ENCODE measurements at places on chromosomes 11 and 22. TPM values are rescaled to one million over a fixed set of nuclear protein-coding genes. Genes with fewer than 3 reads are reported as not detected.

ZNF215 gene
- 2.5 TPM for polyA plus RNA-seq

P2RX6 gene
- 0.78 TPM for polyA plus RNA-seq

HSPB2 gene
- polyA plus RNA-seq: 2.8 TPM

KCNC1 gene
- polyA plus RNA-seq: 1.0 TPM

MMP7 gene
- 26.3 TPM for polyA plus RNA-seq

SAA4 gene
- polyA plus RNA-seq: not detected

HBG2 gene
- 4,071 TPM for polyA plus RNA-seq

INSC gene
- polyA plus RNA-seq: 0.62 TPM

TRIM51G gene
- not detected for polyA plus RNA-seq

- no peak for DNase-seq
These were observed 10.8 kb downstream of the IFITM10 start for GRCh38 chr11:1739576-1739975.

DNA sequence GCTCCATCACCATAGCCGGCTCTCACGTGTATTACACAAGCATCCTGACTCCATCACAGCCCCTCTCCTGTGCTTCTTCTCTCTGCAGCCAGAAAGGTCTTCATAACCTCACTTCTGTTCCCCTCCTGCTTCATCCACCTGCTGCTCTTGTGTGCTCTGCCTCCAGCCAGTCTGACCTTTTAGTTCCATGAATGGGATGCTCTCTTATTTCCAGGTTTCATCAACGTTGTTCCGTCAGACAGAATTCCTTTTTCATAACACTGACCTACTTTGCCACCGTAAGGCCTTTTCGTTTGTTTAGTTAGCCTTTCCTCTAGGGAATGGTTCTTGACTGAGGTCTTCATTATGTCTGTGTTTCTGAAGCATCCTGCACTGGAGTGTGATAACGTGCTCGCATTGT, 18.8 kb downstream of the GRAMD1B start:
- DNase-seq: no peak

- no peak for DNase-seq
These were observed 758 bp downstream of the GALNT18 start for GRCh38 chr11:11620921-11621572.

DNA sequence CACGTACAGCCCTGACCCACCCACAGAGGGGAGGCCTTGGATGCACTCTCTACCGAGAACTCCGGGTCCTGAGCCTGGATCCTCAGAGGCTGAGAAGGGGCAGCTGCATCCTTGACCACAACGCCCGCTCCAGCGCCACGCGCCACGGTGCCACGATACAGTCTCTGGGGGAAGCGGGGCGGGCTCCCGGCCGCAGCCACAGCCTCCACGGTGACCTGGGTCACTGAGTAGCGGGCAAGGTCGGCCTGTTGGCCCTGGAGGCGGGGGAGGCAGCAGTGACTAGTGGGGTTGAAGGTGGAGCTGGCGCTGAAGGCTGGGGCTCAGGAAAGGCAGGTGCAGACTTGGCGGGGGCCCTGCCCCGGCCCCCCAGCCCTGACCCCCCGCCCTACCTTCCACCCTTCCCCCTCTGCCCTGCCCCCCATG, 3.9 kb upstream of the IRF7 start:
- DNase-seq: no peak

GRCh38 chr22:26995235-26995634, 337.8 kb downstream of the MIAT start:
- no peak for DNase-seq

DNA sequence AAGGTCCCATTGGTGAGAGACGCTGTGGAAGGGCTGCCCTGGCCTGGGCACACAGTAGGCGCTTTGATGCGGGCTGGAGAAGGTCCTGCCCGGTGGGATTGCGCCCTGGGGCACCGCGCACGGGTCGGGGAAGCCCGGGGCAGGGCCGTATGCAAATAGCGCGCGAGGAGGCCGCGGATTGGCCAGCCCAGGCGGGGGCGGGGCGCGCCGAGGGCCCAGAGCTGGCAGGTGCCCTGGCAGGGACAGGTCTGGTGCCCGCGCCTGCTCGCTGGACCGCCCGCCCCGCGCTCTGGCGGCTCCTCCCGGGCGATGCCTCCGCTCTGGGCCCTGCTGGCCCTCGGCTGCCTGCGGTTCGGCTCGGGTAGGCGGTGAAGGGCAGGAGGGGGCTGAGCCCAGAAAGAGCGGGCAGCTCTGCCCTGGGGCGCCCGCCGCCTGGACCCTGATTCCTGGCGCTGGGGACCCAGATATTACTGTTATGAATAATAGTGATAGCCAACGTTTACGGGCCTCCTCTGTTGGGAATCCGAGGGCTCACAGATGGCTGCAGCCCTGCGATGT, at the start of gene UPK3A:
TSS of gene UPK3A (plus strand) at position 245 of the 558 bp plus-strand sequence. CDS start at position 310, 65 bp downstream.
- no peak for DNase-seq

DNA sequence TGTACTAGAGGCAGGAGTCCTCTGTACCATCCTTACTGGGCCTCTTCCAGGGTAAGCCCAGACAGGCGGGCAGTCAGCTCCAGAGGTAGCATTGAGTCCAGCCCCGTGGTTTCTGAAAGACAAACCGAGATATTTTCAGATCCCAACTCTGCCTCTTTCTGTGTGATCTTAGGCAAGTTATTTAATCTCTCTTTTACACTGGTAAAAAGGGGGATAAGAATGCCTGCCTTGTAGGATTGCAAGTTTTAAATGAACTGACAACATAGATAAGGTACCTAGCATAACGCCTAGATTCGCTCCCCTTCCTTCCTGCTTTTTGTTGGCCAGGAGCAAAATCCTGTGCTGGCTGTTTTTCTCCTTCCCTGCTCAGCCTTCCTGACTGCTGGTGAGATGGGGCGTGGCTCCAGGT, 56.4 kb upstream of the NNMT start:
- DNase-seq: no peak

GRCh38 chr22:48313175-48313830, 1514.4 kb downstream of the BRD1 start:
- no peak for DNase-seq

DNA sequence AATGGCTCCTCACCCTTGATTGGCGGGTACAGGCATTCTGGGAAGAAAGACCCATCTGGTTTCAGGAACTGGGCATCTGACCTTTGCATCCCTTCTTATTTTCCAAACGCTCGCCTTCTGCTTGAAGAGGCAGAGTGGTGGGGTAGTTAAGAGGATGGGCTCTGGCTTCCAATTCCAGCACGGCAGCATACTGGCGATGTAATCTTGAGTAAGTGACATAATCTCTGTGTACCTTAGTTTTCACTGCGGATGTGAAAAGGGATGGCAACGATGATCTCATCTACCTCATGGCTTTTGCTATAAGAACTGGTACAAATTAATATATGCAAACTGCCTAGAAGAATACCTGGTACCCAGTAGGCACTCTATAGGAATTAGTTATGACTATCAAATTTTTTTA, 10.0 kb upstream of the TIMP3 start:
- no peak for DNase-seq

DNA sequence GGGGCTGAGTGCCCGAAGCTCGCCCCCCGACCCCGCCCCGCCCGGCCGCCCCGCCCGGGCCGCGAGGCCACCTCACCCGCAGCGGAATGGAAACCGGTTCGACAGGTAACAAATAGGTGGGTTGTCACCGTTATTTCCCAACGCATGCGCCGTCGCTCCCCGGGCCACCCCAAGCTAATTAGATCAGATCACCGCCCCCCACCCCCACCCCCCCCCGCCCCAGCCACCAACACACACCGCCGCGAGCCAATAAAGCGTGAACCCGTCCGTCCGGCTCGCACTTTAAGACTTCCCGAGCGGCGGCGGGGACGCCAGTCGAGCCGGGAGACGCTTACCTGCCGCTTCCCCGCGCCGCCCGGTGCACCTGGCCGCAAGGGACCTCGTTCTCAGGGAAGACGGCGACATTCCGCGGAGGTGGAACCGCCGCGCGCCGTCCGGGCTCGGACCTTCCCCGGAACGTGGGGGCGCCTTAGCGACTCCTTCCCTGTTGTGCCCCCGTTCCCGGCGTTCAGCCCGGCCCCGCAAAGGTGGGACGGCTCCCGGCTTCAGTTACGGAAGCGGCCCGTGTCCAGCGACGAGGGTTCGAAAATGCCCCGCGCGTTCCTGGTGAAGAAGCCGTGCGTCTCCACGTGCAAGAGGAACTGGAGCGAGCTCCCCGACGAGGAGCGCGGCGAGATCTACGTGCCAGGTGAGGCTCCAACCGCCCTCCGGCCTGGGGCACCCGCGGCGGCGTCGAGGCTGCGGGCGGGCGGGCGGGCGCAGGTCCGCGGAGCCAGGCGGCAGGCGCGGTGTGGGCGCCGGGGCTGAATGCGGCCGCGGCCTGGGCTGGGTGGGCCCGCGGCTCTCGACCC, at the start of gene OVOL1:
TSS of gene OVOL1 (plus strand) at position 278 of the 851 bp plus-strand sequence. CDS start at position 589, 311 bp downstream.
- peak; percentile 72 for DNase-seq

DNA sequence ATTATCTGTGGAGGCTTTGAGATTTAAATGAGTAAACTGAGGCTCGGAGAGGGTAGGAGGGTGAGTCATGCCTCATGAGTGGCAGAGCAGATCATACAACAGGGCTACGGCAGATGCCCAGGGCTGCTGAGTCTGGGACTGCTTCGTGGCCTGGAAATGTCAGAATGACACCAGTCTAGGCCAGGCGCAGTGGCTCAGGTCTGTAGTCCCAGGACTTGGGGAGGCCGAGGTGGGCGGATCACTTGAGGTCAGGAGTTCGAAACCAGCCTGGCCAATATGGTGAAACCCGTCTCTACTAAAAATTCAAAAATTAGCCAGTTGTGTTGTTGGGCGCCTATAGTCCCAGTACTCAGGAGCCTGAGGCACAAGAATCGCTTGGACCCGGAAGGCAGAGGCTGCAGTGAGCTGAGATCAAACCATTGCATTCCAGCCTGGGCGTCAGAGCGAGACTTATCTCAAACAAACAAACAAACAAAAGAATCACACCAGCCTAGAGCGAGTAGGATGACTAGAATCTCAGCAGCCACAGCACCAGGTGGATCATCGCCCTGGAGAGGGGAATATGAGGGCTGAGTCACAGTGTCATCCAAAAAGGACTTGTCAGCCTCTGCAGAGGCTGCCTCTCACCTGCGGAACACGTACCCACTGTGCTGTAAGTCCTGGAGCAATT, 48.6 kb upstream of the ADA2 start:
- no peak for DNase-seq

GRCh38 chr22:20648306-20648903, 125.5 kb upstream of the SERPIND1 start:
- DNase-seq: no peak

GRCh38 chr11:118443590-118444218, 7.4 kb downstream of the KMT2A start:
- no peak for DNase-seq

DNA sequence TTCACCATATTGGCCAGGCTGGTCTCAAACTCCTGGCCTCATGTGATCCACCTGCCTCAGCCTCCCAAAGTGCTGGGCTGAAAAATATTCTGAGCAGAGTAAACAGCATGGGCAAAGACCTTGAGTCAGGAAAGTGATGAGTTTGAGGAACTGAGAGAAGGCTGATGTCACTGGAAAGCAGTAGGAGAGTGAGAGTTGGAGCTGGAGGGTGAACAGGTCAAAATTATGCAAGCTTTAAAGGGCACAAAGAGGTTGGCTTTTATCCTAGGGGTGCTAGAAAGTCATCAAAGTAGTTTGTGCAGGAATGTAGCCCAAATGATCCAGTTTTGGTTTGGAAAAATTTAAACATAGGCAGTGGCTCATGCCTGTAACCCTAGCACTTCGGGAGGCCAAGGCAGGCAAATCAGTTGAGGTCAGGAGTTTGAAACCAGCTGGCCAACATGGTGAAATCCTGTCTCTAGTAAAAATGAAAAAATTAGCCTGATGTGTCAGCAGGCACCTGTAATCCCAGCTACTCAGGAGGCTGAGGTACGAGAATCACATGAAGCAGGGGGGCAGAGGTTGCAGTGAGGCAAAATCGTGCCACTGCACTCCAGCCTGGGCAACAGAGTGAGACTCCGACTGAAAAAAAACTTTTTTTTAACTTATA, 44.7 kb upstream of the CXCR5 start:
- no peak for DNase-seq

GRCh38 chr11:94964934-94965333, 8.4 kb downstream of the CWC15 start:
- no peak for DNase-seq
